ENCODE measurements at places on chromosomes 2 and 18. TPM values are rescaled to one million over a fixed set of nuclear protein-coding genes. Genes with fewer than 3 reads are reported as not detected.

TACR1 gene
- 1.4 TPM for total RNA-seq

TRPM8 gene
- total RNA-seq: 3.0 TPM

GRP gene
- 2.4 TPM for total RNA-seq

SLC4A3 gene
- total RNA-seq: 9.8 TPM

GALNT3 gene
- total RNA-seq: 6.8 TPM

CCL20 gene
- total RNA-seq: not detected

TLX2 gene
- 0.93 TPM for total RNA-seq

PARD6G gene
- total RNA-seq: 12.5 TPM

ANKRD53 gene
- total RNA-seq: 9.1 TPM

IL36A gene
- not detected for total RNA-seq

ATP6V1B1 gene
- total RNA-seq: 24.9 TPM

INPP1 gene
- total RNA-seq: 17.2 TPM

CDK15 gene
- 1.7 TPM for total RNA-seq

GALR1 gene
- 0.16 TPM for total RNA-seq

CCDC195 gene
- total RNA-seq: not detected

FAM110C gene
- total RNA-seq: 3.9 TPM

ZNF385B gene
- 30.8 TPM for total RNA-seq

FKBP1B gene
- 20.2 TPM for total RNA-seq

DCC gene
- total RNA-seq: 10.0 TPM

EFR3B gene
- total RNA-seq: 32.6 TPM

DNPEP gene
- 32.5 TPM for total RNA-seq

TTN gene
- 286 TPM for total RNA-seq

FSHR gene
- not detected for total RNA-seq

FAM228A gene
- 1.6 TPM for total RNA-seq

LCT gene
- total RNA-seq: not detected

PNKD gene
- 26.2 TPM for total RNA-seq

GAL3ST2 gene
- 0.71 TPM for total RNA-seq

RAPGEF4 gene
- total RNA-seq: 29.5 TPM

PROKR1 gene
- 3.1 TPM for total RNA-seq

DNER gene
- total RNA-seq: 83.2 TPM

CFAP65 gene
- not detected for total RNA-seq

FAM117B gene
- 32.9 TPM for total RNA-seq

WIPF1 gene
- 32.8 TPM for total RNA-seq

LAMA1 gene
- total RNA-seq: 34.4 TPM

MAP3K19 gene
- total RNA-seq: 0.11 TPM

TRIM54 gene
- 4.7 TPM for total RNA-seq

SERPINB10 gene
- total RNA-seq: 1.3 TPM

SP140 gene
- total RNA-seq: 0.49 TPM

HOXD4 gene
- total RNA-seq: 0.33 TPM

NEB gene
- total RNA-seq: 208 TPM

FAM124B gene
- total RNA-seq: 8.2 TPM

CNTNAP5 gene
- total RNA-seq: 16.3 TPM

SGO2 gene
- 6.8 TPM for total RNA-seq

NT5DC4 gene
- 0.22 TPM for total RNA-seq

SPAG16 gene
- total RNA-seq: 69.2 TPM

DUSP2 gene
- total RNA-seq: 8.1 TPM

SEMA4F gene
- total RNA-seq: 10.3 TPM

ARHGEF33 gene
- 3.7 TPM for total RNA-seq

CLEC4F gene
- total RNA-seq: 9.1 TPM

CNOT9 gene
- total RNA-seq: 50.5 TPM

ALLC gene
- 0.77 TPM for total RNA-seq

MYCN gene
- 55.0 TPM for total RNA-seq

ACMSD gene
- not detected for total RNA-seq

HDLBP gene
- 458 TPM for total RNA-seq

KLHL41 gene
- 209 TPM for total RNA-seq

PPP1R1C gene
- total RNA-seq: 9.6 TPM

CAPN14 gene
- 0.60 TPM for total RNA-seq

IL36RN gene
- total RNA-seq: 0.22 TPM
